ENCODE measurements at places on chromosomes 2 and 18. TPM values are rescaled to one million over a fixed set of nuclear protein-coding genes. Genes with fewer than 3 reads are reported as not detected.

TMEM37 gene
- polyA plus RNA-seq, result 5.9 TPM

KCTD1 gene
- polyA plus RNA-seq, result 3.1 TPM

POTEJ gene
- not detected for polyA plus RNA-seq

TEX44 gene
- polyA plus RNA-seq, result not detected

IL36B gene
- polyA plus RNA-seq, result not detected

GTF2A1L gene
- polyA plus RNA-seq, result 0.35 TPM

CNTNAP5 gene
- not detected for polyA plus RNA-seq

FOXI3 gene
- not detected for polyA plus RNA-seq

RESP18 gene
- not detected for polyA plus RNA-seq

GKN1 gene
- not detected for polyA plus RNA-seq

KCNK3 gene
- polyA plus RNA-seq, result 0.61 TPM

ATG16L1 gene
- 12.0 TPM for polyA plus RNA-seq

SKA1 gene
- polyA plus RNA-seq, result 1.6 TPM

SP5 gene
- polyA plus RNA-seq, result 0.20 TPM

FLACC1 gene
- polyA plus RNA-seq, result 0.32 TPM

VWA3B gene
- 0.02 TPM for polyA plus RNA-seq

SCYGR4 gene
- not detected for polyA plus RNA-seq

HNMT gene
- polyA plus RNA-seq, result 40.4 TPM

GATA6 gene
- polyA plus RNA-seq, result 4.2 TPM

ADAM23 gene
- 0.32 TPM for polyA plus RNA-seq

SPP2 gene
- not detected for polyA plus RNA-seq

CD8B gene
- 9.8 TPM for polyA plus RNA-seq

ABCB11 gene
- polyA plus RNA-seq, result 0.07 TPM

TSPYL6 gene
- polyA plus RNA-seq, result not detected

MARCO gene
- polyA plus RNA-seq, result 4.8 TPM

NEU2 gene
- polyA plus RNA-seq, result not detected

FBXO36 gene
- 0.59 TPM for polyA plus RNA-seq

UGT1A5 gene
- not detected for polyA plus RNA-seq

SKOR2 gene
- polyA plus RNA-seq, result not detected

ZSWIM2 gene
- not detected for polyA plus RNA-seq

NDUFV2 gene
- 175 TPM for polyA plus RNA-seq

FAM237A gene
- not detected for polyA plus RNA-seq

CXCR1 gene
- 6.6 TPM for polyA plus RNA-seq

ERBB4 gene
- polyA plus RNA-seq, result 0.02 TPM

CABLES1 gene
- 1.7 TPM for polyA plus RNA-seq

RALB gene
- 26.6 TPM for polyA plus RNA-seq

KCNJ13 gene
- polyA plus RNA-seq, result not detected
